ENCODE measurements at places on chromosomes 11 and 22. TPM values are rescaled to one million over a fixed set of nuclear protein-coding genes. Genes with fewer than 3 reads are reported as not detected.

GRCh38 chr11:61059260-61059752 lies 43.0 kb upstream of the CD5 start:
- H3K36me3 ChIP-seq = no peaks in the 10 kb centered on the region
- DNase-seq = no peak
- H3K27ac ChIP-seq = no peak overlapping the region
- no peak overlapping the region for H3K4me3 ChIP-seq

Gene MYOD1
- not detected for total RNA-seq

DNA sequence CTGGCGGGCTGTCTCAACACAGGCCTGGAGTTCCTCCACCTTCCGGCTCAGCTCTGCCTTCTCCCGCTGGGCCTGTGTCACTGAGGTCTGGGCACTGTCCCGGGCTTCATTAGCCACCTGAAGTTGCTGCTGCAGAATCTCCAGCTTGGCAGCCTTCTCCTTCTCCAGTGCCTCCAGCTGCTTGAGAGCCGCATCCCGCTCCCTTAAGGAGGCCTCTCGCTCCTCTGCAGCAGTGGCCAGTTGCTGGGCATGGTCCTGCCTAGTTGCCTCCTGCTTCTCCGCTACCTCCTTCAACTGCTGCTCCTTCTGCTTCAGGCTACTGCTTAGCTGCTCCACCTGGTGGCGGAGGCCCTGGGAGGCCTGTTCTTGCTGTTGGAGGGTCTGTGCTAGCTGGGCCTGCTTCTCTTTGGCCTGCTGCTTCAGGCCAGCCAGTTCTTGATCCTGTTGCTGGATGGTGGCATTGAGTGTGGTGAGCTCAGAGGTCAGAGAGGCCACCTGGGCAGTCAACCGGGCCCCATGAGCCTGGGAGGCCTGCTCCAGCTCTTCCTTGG lies 16.9 kb downstream of the IL18BP start:
- no peak overlapping the region for H3K4me3 ChIP-seq
- no peak for DNase-seq
- no peaks in the 10 kb centered on the region for H3K27me3 ChIP-seq
- peaks cover 42% of the 10 kb centered on the region for H3K36me3 ChIP-seq

DNA sequence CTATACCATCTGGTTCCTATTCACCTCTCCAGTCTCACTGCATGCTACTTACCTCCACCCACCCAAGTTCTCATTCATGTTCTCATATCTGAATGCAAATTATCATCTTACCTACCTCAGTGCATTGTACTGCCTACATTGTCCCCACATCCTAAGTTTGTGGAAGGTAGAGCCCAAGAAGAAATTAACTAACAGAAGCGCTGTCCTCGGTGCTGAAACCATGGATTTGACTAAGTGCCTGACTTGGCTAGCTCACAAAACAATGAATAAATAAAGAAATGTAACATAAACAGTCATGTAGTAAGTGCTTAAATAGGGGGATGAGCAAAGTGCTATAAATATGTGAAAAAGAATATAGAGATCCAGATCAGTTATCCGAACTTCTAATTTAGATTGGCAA lies 63.2 kb downstream of the GRIA4 start:
- H3K36me3 ChIP-seq = no peaks in the 10 kb centered on the region
- no peak overlapping the region for H3K27ac ChIP-seq
- no peak overlapping the region for H3K4me3 ChIP-seq
- no peaks in the 10 kb centered on the region for H3K27me3 ChIP-seq
- DNase-seq = peak; percentile 60

Gene MS4A14
- not detected for total RNA-seq

DNA sequence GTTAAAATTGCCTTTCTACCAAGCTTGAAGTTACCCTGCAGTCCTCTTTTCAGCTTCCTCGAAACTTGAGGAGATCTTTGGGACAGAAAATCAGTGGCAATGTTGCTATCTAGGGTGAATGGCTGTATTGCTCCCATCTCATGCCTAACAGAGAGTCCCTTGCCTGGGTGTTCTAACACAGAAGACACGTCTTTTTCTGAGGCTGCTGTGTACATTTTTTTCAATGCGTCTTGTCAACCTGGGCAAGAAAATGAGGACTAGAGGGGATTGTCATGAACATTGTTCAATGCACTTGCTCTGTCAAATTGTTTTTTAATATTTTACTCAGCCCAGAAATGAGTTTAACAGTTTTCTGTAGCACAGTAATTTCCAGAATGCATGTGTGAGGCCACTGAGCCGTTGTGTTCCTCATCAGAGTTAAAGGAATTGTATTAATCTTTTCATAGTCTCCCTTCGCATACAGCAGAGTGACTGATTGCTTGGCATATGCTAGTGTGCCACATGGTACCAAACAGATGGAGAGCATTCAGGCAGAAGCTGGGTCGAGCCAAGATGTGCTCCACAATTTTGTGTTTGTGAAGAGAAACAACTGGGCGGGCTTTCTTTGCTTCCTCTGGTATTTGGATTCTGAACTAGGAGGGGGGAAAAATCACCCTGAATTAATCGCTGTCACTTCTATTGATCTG lies 86.0 kb downstream of the CASP12 start:
- peaks cover 4% of the 10 kb centered on the region for H3K4me1 ChIP-seq
- no peaks in the 10 kb centered on the region for H3K36me3 ChIP-seq
- no peak overlapping the region for H3K4me3 ChIP-seq

GRCh38 chr11:113393501-113393985 lies 6.0 kb downstream of the ANKK1 start:
- no peaks in the 10 kb centered on the region for H3K4me1 ChIP-seq
- no peak overlapping the region for H3K4me3 ChIP-seq
- DNase-seq = no peak
- H3K36me3 ChIP-seq = no peaks in the 10 kb centered on the region
- H3K27ac ChIP-seq = no peak overlapping the region

GRCh38 chr11:3165152-3165705 lies at the start of gene OSBPL5:
TSS of gene OSBPL5 (minus strand) at chr11:3165310. CDS start at chr11:3129148, 36,162 bp downstream.
- H3K4me3 ChIP-seq = peak within 1 kb of the TSS; percentile 72
- H3K27me3 ChIP-seq = peaks cover 82% of the 10 kb centered on the region
- H3K27ac ChIP-seq = no peak within 1 kb of the TSS
- peak; percentile 55 for DNase-seq
- no peaks in the 10 kb centered on the region for H3K36me3 ChIP-seq

Gene OR4A16
- total RNA-seq = not detected

DNA sequence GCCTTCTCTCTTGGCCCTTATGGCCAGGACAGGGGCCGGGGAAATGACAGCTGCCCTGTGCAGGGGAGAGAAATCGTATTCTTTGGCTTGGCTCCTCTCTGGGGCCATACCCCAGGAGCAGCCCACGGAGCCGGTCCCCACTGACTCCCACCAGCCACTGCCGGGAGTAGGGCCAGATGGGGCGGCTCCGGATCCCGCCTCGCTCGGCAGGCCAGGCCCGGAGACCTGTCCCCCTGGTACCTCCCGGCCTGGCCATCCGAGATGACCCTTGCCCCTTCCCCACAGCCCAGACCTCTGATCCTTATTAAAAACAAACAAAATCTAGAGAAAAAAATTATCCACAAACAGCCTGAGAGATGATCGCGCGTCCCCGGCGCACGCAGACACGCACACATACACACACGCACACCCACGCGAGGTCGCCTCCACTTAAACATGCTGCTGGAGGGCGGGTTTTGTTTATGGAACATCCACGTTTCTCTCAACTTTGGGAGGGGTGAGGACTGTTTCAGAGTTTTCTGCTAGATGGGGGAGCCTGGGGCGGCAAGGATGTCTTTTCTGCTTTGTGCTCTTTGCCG lies 59.1 kb downstream of the IGLL1 start:
- no peak for DNase-seq
- H3K4me3 ChIP-seq = peak overlapping the region; percentile 57

DNA sequence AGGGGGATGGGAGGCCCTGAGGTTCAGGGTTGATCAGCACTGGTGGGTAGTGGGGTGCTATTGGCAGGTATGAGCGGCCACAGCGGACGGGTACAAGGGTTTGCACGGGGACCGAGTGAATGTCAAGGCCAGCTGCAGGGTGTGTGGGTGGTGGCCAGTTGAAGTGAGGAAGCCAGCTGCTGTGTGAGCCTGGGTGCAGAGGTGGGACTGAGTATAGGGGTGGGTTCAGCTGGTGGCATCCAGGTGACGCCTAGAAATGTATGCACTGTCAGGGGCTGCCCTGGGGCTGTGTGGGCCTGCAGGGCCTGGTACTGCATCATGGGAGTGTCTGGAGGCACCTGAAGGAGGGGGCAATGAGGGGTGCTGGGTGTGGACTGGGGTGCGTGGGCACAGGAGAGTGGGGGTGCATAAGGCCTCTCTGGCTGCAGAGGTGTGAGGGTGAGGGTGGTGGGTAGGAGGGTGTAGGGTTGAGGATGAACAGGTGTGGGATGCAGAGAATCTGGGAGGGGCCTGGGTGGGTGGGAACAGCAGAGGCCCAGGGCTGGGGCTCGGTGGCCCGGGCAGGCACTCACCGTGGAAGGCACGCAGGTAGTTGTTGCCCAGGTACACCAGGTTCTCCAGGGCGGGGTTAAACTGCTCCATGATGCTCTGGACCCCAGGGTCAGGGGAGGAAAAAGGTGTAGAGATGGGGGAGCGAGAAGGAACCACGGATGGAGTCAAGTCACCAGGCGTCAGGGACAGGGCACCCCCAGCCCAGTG lies 1.7 kb downstream of the BAIAP2L2 start:
- no peaks in the 10 kb centered on the region for H3K27me3 ChIP-seq
- H3K27ac ChIP-seq = peak overlapping the region; percentile 90
- DNase-seq = no peak
- no peak overlapping the region for H3K4me3 ChIP-seq
- peaks cover 2% of the 10 kb centered on the region for H3K36me3 ChIP-seq
- H3K4me1 ChIP-seq = peaks cover 12% of the 10 kb centered on the region

Gene CCDC15
- total RNA-seq = 3.8 TPM

Gene SPDYC
- total RNA-seq = not detected

GRCh38 chr11:117883063-117883462 lies 6.6 kb upstream of the FXYD6 start:
- no peak overlapping the region for H3K27ac ChIP-seq
- H3K4me3 ChIP-seq = no peak overlapping the region
- H3K27me3 ChIP-seq = peaks cover 45% of the 10 kb centered on the region
- H3K36me3 ChIP-seq = no peaks in the 10 kb centered on the region
- DNase-seq = no peak

Gene SHISAL1
- 0.46 TPM for total RNA-seq

- DNase-seq = no peak
- H3K27ac ChIP-seq = peak overlapping the region; percentile 57
- no peak overlapping the region for H3K4me3 ChIP-seq
- H3K36me3 ChIP-seq = peaks cover 9% of the 10 kb centered on the region
These were observed 297.0 kb downstream of the CADM1 start for GRCh38 chr11:115207166-115207591.

DNA sequence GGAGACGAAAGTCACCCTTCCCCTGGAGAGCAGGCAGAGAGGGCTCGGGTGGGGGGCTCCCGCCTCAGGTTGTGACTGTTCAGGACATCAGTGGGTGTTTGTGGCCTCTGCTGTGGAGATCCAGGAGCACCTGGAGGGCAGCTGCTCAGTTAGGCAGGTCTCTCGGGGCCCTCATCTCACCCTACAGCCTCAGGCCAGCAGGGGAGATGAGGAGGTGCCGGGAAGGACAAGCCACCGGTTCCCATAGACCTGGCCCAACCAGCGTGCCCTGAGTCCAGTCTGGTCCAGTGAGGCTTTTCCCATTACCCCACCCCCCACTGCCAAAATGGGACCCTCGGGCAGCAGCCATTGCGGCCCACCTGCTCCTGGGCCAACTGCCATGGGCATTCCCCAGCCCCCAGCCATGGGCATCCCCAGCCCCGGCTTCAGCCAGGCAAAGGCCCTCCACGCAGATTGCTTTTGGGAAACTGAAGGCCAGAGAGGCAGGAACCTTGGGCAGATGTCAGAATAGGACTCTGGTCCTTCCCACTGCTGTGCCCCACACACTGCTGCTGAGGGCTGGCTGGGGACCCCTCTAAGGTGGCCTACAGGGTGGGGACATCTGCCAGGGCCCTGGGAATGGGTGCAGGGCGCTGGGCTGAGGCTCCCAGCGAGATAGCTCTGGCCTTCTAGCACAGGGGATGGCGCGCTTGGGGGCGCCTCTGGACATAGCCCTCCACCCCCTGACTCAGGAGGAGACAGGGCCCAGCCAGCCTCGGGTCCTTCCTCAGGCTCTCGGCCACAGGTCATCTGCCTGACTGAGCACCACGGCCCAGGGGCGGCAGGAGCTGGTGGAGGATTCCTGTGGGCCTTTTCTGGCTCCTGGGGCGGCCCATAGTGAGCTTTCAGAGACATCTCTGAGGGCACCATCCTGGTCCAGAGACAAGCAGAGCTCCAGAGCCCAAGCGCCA lies 4.8 kb downstream of the PIM3 start:
- H3K27me3 ChIP-seq = peaks cover under 1% of the 10 kb centered on the region
- no peak for DNase-seq
- peaks cover 2% of the 10 kb centered on the region for H3K4me1 ChIP-seq

GRCh38 chr11:134478176-134478575 lies 66.1 kb upstream of the B3GAT1 start:
- H3K36me3 ChIP-seq = no peaks in the 10 kb centered on the region
- no peak overlapping the region for H3K27ac ChIP-seq
- no peak overlapping the region for H3K4me3 ChIP-seq
- H3K4me1 ChIP-seq = no peaks in the 10 kb centered on the region
- no peak for DNase-seq

DNA sequence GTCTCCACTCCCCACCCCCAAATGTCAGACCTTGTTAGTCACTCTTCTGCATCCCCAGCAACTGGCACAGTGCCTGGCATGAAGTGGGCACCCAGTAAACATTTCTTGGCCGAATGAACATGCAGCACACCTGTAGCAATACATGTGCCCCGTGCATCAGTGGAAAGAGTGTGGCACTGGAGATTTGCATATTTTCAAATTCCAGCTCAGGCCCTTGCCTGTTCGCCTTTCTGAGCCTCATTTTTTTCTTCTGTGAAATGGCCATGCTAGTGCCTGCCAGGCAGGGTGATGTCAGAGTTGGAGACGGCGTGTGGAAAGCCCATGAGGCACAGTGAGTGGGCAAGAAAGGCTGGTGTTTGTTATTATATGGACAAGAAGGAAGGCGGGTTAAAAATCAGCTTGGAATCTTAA lies 38.7 kb downstream of the CD82 start:
- DNase-seq = no peak
- H3K4me3 ChIP-seq = no peak overlapping the region
- no peaks in the 10 kb centered on the region for H3K36me3 ChIP-seq
- H3K4me1 ChIP-seq = peaks cover 4% of the 10 kb centered on the region

DNA sequence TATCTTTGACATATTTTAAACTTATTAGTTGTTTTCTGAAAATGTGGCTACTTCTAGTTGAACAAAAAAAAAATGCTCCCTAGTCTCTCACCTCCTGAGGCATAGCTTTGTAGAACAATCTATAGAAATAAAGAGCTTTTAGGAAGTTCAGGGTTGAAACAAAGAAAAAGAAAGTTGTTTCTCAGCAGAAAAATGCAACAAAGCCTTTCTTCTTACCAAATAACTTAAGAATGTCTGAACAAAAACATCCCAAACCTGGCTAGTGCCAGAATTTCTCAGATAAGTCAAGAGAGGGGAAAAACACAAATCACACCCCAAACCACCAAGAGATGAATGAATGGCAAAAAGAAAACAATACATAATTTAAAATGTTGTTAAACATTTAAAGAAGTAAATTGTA lies 114.1 kb downstream of the MAML2 start:
- H3K27ac ChIP-seq = no peak overlapping the region
- H3K36me3 ChIP-seq = peaks cover 5% of the 10 kb centered on the region
- no peak overlapping the region for H3K4me3 ChIP-seq
- DNase-seq = no peak

GRCh38 chr11:100581318-100581717 lies 105.8 kb upstream of the ARHGAP42 start:
- peaks cover 2% of the 10 kb centered on the region for H3K4me1 ChIP-seq
- H3K4me3 ChIP-seq = no peak overlapping the region
- H3K36me3 ChIP-seq = no peaks in the 10 kb centered on the region
- DNase-seq = no peak
- no peaks in the 10 kb centered on the region for H3K27me3 ChIP-seq

Data from progenitor cell of endocrine pancreas (in vitro differentiated cells).